ENCODE measurements at places on chromosomes 5 and 9.
A peak's percentile ranks its signal among the peaks of the same experiment; 100 is the strongest.

GRCh38 chr5:56951946-56952691, at the start of gene MIER3:
Gene MIER3 (minus strand): TSS chr5:56952123. CDS start chr5:56952102, 21 bp downstream.
- peak; percentile 80 for DNase-seq

- no peak for DNase-seq
Observed at GRCh38 chr5:72115296-72115695, 8.0 kb downstream of the MAP1B start.

GRCh38 chr9:133711428-133712220, 26.5 kb downstream of the SARDH start:
- peak; percentile 78 for DNase-seq

DNA sequence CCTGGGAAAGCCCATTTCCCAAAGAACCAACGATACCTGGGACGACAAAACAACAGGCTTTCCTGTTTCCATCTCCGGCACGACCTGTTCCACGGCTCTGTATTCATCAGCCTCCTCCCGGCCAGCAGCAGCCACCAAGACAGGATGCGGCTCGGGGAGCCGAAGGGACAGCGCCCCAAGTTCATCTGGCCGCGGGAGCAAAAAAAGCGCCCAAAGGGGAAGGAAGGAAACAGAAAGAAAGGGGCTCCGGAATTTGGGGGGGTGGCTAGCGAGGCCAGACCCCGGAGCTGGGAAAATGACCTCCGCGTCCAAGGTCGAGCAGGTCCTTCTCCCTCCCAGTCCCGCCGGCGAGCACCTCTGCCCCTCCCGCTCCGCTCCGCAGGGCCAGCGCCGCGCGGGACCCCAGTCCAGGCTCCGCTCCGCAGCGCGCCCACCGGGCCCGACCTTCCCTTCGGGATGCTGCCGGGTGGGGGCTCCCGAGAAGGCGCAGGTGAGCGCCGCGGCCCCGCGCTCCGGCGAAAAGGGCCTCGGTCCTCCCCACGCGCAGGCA, 608 bp downstream of the ELOVL7 start:
- peak; percentile 13 for DNase-seq

- DNase-seq: peak; percentile 32
Observed at GRCh38 chr9:73210886-73211666, 59.4 kb downstream of the ANXA1 start.

- peak; percentile 78 for DNase-seq
Observed at GRCh38 chr5:97162045-97162444, 19.6 kb upstream of the LIX1 start.

DNA sequence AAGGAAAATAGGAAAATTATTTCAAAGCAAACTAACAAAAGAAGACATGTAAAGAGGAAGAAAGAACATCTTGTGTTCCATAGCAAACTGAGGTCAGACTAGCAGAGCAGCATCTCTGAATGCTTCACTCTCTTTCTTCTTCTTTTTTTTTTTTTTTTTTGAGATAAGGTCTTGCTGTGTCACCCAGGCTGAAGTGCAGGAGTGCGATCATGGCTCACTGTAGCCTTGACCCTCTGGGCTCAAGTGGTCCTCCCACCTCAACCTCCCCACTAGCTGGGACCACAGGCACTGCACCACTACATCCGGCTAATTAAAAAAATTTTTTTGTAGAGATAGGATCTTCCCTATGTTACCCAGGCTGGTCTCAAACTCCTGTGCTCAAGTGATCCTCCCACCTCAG, 36.6 kb downstream of the MELK start:
- DNase-seq: no peak

GRCh38 chr5:139140591-139141071, 57.5 kb downstream of the SIL1 start:
- no peak for DNase-seq

GRCh38 chr9:105401651-105402050, 46.2 kb upstream of the FSD1L start:
- DNase-seq: peak; percentile 72

DNA sequence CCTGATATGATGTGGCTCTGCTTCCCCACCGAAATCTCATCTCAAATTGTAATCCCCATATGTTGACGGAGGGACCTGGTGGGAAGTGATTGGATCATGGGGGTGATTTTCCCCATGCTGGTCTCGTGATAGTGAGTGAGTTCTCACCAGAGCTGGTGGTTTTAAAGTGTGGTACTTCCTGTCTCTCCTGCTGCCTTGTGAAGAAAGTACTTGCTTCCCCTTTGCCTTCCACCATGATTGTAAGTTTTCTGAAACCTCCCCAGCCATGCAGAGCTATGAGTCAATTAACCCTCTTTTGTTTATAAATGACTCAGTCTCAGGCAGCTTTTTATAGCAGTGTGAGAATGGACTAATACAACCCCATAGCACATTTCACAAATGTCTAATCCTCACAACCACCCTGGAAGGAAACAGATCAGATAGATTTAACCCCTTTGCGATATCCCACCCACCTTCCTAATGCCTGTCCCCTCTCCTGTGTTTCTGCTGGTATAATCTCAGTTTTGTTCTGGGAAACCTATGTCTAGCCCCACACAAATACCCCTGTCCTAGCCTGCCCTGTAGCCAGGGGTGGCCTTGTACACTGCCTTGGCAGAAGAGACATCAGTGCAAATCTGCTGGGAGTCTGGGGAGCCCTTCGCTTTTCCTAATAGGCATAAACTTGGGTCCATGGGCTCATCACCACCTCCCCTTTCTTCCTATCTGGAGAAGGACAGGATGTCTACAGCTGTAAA, 157.0 kb upstream of the RAI14 start:
- peak; percentile 90 for DNase-seq

DNA sequence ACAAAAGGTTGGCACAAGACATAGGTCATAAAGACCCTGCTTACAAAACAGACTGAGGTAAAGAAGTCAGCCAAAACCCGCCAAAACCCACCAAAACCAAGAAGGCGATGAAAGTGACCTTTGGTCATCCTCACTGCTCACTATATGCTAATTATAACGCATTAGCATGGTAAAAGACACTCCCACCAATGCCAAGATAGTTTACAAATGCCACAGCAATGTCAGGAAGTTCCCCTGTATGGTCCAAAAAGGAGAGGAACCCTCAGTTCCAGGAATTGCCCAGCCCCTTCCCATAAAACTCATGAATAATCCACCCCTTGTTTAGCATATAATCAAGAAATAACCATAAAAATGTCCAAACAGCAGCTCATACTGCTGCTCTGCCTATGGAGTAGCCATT, 27.7 kb downstream of the MLLT3 start:
- DNase-seq: no peak

DNA sequence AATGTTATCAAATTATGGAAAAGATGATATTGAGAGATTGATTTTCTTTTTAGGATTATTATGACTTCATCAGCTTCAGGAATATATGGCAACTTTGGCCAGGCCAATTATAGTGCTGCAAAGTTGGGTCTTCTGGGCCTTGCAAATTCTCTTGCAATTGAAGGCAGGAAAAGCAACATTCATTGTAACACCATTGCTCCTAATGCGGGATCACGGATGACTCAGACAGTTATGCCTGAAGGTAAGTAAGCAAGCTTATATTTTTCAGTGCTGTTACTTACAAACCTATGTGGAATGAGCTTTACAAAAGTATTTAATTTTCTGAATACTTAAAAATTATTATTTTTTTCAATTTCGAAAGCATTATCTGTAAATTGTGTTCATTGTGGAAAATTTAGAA, 26.5 kb downstream of the HSD17B4 start:
- peak; percentile 23 for DNase-seq

DNA sequence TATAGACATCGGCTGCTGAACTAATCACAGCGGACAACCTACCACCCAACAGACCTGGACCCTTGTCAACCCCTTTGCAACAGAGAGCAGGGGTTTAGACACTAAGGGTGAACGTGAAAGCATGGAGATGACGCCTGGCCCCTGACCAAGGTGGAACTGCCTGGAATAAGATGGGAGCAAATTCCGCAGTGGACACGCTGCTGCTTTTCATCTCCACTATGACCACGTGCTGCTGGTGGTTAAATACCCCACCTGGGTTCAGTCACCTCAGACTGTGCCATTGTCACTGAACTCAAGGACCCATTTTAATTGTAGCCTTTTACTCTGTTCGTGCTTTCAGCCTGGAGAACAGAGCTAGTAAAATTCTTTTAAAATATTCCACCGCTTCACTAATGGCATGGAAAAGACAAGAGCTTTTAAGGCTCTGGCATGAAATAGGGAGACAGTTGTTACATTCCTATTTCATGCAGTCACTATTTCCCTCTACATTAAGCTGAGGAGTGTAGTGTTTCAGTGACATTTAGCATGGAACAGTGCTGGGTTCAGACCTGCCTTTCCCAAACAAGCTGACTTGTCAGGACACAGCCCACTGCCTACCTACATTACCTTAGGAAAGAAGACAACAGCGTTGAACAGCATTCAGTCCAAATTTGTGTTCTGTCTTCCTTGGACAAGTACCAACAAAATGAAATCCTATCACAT, 96.8 kb downstream of the ANKRD18B start:
- DNase-seq: peak; percentile 82

DNA sequence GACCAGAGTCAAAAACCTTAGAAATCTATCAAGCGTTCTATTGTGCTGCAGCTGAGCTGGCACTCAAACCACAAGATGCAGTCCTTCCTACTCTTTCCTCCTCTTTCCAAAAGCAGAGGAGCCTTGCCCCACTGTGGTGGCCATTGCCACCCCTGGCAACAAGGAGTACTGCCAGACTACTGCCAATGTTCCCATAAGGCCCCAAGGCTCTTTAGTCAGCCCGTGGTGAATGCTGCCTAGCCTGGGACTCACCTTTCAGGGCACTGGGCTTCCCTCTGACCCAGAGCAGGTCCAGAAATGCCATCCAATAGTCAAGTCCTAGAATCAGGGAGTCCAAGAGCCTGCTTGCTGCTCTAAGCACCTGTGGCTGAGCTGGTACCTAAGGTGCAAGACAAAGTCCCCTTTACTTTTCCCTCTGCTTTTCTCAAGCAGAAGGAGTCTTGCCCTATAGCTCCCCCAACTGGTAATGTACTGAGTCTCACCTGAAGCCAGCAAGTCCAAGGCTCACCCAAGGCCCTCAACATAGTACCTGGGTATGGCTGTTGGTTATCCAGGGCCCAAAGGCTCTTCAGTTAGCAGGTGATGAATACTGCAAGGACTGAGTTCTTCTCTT, 219.4 kb downstream of the ATPSCKMT start:
- peak; percentile 58 for DNase-seq

DNA sequence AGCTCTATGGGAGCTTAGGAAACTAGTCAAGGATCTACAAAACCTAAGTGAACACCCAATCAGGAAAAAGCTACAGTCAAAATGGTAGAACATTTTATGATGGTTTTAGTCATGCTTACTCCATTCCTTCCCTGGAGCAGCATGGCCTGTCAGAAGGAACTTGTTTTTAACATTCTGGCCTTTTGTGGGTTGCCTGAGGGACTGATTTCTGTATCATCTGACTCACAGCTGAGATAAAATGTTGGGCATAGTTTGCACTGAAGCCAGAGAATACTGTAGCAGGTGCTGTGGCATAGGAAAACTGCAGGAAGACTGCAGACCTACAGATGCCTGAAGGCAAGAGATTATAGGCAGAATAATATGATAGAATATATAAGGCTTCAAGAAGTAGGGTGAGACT, 719.6 kb upstream of the GRAMD2B start:
- DNase-seq: no peak

DNA sequence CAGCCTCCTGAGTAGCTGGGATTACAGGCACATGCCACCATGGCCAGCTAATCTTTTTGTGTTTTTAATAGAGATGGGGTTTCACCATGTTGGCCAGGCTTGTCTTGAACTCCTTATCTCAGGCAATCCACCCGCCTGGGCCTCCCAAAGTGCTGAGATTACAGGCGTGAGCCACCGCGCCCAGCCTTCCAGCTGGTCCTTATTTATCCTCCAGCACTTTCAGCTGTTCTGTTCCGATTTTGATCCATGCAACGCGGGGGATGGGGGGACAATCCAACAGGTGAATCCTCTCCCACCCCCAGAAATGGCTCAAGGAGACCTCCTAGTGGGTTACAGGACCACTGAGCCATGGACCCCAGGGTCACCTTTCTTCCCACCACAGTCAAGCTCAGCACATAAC, 14.7 kb upstream of the CDKN2AIPNL start:
- DNase-seq: no peak

GRCh38 chr5:22542340-22542739, 310.8 kb downstream of the CDH12 start:
- DNase-seq: no peak

GRCh38 chr5:142063878-142064331, 44.7 kb upstream of the NDFIP1 start:
- DNase-seq: peak; percentile 57

DNA sequence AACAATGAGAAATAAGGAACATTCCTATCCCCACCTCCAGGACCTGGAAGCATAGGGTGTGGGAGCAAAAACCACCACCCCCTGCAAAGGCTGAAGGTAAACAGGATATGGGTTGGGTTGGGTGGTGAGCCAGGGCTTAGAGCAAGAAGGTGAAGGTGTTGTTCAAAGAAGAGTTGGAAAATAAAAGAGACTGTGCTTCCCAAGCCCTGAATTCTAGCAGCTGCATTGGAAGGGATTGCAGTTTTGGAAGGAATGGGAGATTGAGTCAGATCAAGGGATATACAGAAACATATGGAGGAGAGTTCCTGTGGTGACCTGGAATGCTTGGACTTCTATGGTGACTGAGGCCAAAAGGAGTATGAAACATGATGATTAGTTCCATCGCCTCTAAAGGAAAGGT, 24.7 kb upstream of the MTAP start:
- DNase-seq: peak; percentile 77

DNA sequence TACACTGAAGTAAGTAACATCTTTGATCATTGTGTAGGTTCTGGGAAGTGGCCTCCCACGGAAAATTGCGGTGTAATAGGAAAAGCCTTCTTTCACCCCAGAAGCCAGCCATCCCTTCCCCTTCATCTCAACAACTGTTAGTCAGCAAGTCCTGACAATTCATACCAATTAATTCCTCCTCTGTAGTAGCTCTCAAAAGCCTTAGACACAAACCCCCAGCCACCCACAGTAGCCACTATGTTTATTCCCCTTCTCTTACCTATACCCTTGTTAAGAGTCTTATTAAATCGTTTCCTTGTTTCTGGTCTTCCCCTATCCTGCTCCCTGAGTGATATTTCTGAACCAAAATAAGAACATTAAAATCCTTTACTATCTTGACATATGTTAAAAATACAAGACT, 143.6 kb downstream of the PCSK5 start:
- DNase-seq: no peak

DNA sequence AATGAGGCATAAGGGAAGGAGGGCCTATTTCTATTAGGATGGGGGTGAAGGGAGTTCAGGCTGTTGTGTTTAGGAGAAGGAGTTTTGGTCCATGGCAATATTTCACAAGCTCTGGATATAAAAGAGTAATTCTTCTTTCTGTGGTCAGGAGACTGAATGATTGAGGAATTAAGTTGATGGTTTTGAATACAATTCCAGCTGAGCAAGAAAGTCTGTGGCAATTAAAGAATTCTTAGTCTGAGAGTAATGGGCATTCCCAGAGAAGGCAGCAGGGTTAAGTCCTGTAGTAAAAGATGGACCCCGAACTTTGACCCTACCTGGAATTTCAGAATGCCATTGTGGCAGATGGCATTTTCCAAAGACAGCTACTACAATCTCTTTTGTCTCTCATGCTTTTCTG, 202.6 kb downstream of the TLE4 start:
- no peak for DNase-seq

GRCh38 chr9:69744688-69745380, 15.0 kb downstream of the PTAR1 start:
- DNase-seq: peak; percentile 45
